GM18507 (cell line): ENCODE measurements at places on chromosomes 4 and X.
A peak's percentile ranks its signal among the peaks of the same experiment; 100 is the strongest.

GRCh38 chrX:121028419-121028818 lies 19.0 kb upstream of the GLUD2 start:
- no peak for DNase-seq

GRCh38 chrX:149540621-149541520 lies at the start of gene EOLA1:
TSS of gene EOLA1 (plus strand) at chrX:149541012. CDS start at chrX:149545631, 4,619 bp downstream.
- no peak for DNase-seq

GRCh38 chr4:148540622-148541326 lies 98.6 kb upstream of the NR3C2 start:
- DNase-seq = no peak

- DNase-seq = no peak
These were observed 31.4 kb downstream of the VCX2 start for GRCh38 chrX:8139716-8140115.

DNA sequence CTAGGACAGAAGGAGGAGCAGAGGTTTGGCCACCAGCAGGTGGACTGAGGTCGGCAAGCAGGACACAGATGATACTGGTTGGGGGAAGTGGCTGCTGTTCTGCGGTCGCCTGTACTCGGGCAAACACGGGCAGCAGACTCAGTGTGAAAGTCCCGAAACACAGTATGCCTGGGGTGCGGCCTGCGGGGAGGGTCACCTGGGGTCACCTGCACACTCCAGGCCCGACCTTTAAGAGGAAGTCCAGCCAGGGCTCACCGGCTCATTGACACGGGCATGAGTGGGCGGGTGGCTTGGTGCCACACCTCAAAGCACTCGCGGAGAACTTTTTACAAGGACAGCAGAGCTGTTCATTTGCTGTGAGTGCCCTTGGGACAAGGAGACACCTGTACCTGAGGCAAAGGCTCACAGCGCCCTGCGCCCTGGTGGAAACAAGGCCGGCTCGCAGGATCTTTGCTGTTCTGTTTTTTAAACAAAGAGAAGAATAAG lies 71.5 kb upstream of the MXD4 start:
- DNase-seq = no peak

- no peak for DNase-seq
These were observed 15.4 kb downstream of the ZNF718 start for GRCh38 chr4:139691-140090.

DNA sequence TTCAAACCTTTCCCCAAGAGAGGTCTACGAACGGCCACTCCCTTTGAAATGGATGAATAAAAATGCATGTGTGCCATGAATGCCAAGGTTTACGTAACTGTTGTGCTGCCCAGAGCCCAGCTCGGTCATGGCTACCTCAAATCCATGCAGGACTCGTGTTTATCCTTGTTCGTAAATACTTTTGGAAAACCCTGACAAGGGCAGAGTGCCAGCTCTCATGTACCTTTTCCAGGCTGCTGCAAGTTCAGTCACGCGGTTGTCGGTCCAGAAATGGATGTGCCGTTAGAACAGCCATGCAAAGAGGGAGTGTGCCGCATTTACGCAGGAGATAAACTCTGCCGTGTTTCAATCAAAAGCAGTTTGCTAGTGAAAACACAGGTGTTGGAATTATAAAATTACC lies 123.4 kb downstream of the AMELX start:
- no peak for DNase-seq

DNA sequence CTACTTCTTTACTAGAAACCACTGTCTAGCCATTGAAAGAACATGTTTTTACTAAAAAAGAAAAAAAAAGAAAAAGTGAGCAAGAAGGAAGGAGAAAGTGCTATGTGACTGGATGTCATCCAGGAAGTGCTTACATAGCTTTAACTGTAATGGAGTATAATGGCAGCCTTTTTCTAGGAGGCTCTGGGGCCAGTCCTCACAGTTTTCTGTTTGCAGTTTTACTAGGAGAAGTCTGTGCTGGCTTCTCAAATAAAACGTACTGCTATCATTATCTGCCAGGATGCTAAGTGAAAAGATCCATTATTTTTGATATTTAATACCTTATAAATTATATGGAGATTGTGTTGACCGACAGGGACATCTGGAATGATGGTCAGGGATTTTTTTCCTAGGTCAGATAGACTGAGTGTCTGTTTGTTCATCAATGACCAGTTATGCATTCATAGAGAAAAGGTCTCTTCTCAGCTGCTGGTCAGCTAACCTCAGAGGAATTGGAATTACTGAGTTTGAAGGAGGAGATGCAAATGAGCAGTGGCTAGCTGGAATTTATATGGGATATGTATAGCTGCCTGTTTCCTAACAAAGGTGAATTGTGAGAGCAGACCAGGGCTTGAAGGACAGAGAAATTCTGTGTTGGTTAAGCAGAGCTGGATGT lies 21.7 kb downstream of the LPAR4 start:
- no peak for DNase-seq

GRCh38 chrX:122583551-122583950 lies 600.5 kb upstream of the GRIA3 start:
- DNase-seq = no peak

GRCh38 chr4:71050809-71051208 lies 57.4 kb downstream of the DCK start:
- DNase-seq = no peak

GRCh38 chr4:184383497-184384055 lies 90.8 kb downstream of the IRF2 start:
- DNase-seq = no peak

GRCh38 chr4:165191814-165192499 lies 15.4 kb upstream of the KLHL2 start:
- DNase-seq = no peak

DNA sequence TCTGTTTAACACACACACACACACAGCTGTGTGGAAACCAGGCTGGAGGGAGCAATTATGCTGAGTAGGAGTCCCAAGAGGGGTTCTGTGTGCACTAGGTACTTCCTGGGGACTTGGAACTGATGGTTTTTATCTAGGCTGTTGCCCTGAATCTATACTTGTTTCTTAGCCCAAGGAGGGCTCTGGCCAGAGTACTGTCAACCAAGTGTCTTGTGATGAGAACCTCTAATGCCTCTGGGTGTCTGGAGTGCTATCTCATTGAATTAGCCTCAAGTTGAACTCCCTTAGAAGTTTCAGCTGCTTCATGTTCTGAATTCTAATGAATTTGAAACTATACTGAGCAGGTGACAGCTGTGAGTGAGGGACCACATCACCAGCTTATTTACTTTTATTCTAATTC lies 16.6 kb downstream of the ARHGAP24 start:
- no peak for DNase-seq

GRCh38 chr4:80295826-80296225 lies 29.4 kb downstream of the FGF5 start:
- DNase-seq = no peak

DNA sequence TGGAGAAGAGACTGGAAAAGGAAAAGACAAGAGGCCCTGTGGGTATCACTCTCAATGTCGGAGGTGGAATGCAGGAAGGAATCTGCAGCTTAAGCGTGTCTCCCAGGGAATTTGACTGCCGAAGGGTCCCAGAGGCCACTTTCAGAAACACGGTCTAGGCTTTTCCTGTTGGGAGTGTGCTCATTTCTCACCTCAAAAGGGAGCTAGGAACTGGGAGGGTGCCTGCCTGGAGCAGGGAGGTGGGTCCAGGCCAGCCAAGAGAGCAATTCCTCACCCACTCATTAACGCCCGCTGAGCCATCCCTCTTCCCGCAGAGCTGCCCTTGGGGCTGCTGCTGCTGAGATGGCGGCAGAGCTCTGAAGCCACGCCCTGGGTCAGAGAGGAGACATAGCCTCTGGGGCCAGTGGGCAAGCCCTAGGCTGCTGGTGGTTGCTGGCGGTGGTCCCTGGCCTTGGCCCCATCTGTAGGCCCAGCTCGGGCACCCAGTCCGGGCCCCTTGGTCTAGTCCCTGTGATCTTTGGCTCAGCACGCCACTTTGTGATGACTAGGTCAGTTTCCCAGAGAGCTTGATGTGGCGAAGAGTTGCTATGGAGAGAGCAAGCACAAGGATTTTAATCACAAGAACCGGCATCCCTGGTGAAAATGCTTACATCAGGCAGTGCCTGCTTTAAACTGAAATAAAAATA lies 4.1 kb downstream of the ZNF185 start:
- no peak for DNase-seq

- no peak for DNase-seq
These were observed 10.0 kb upstream of the APELA start for GRCh38 chr4:164866817-164867490.

- no peak for DNase-seq
These were observed 377.7 kb downstream of the PRDM5 start for GRCh38 chr4:120544838-120545237.

GRCh38 chr4:16237715-16238114 lies 11.4 kb upstream of the TAPT1 start:
- DNase-seq = no peak

- DNase-seq = no peak
These were observed 2.4 kb downstream of the RAP2C start for GRCh38 chrX:132216806-132217202.

DNA sequence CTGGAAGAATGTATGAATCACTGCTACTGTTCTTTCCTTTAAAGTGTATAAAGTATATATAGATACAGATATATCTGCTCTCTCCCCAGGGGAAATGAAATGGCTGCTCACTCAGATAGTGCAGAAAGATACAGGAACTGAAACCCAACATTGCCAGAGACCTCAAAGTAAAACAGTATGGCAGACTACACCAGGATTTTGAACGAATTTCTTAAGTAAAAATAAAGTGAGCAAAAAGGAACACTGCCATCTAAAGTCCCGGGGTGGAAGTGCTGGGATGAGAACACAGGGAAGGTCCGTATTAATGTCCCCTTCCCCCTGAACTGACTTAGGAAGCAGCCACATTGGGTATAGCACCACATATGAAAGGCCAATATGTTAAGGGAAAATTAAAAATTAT lies 93.4 kb downstream of the TMA16 start:
- no peak for DNase-seq

- DNase-seq = no peak
These were observed 84.6 kb downstream of the SYNPO2 start for GRCh38 chr4:118973295-118973694.

GRCh38 chr4:43341741-43342140 lies 449.2 kb downstream of the GRXCR1 start:
- DNase-seq = no peak

DNA sequence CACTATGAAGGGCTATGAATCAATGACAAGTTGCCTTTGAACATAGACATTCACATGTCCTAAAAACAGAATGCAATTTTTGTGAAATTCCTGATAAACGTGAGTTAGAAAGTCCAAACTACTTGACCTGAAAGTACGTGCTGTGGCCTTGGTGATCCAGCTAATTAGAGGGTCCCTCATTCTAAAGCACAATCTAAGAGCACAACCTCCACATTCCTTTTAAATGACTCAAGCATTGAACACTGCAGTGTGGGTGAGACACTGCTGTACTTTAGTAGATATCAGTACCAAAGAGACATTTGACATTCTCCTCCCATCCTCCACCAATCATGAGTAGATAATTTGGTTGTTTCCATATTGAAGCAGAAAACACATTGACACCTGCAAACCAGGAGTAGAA lies 73.5 kb downstream of the FAM47B start:
- DNase-seq = no peak

DNA sequence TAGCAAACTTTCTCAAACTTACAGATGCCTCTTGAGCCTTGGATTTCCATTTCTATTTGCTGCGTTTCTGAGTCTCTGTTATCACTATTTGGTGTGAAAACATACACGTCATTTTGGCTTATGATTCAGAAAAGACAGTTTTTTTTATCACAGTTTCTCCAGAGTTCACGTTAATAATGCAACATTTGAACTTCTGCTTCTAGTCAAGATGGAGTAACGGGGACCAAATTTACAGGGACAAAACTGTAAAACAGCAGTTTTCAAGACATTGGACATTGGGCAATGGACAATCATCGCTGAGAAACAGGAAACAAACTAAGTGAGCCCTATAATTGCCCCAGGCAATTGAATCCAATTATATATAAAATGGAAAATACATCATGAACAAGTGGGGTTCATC lies 36.2 kb upstream of the TASL start:
- DNase-seq = no peak

- DNase-seq = no peak
These were observed 51.6 kb upstream of the HTR2C start for GRCh38 chrX:114532111-114532805.

DNA sequence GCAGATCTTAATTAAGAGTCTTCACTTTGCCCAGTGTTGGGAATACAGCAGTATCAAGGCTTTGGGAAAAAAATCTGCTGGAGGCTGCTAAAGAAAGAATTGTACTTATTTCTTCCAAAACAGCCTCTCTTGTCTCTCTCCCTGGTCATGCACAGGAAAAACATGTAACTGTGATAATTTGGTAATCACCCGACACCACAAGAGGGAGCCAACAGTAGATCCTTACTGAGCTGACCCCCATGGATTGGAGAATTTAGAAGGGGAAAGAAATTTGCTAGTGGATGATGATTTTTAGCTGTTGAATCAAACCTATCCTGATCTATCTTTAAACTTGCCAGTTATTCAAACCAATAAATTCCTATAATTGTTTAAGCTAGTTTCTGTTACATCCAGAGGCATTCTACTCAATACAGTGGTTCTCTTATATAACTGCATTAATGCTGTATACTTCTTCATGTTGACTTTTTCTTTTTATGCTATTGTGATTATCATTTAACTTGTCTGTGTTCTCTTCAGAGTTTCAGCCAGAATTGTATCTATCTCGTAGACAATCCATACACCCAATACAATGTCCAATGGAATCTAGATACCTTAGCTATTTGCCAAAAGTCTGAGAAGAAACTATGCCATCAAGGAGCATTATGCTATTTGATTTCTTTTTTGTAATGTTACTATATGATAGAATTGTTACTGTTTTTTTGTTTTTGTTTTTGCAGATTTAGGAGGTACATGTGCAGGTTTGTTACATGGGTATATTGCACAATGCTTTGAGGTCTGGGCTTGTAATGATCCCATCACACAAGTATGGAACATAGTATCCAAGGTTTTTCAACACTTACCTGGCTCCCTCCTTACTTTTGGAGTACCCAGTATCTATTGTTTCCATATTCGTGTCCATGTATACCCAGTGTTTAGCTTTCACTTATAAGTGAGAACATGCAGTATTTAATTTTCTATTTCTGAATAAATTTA lies 31.3 kb upstream of the ARHGEF38 start:
- DNase-seq = peak; percentile 12

GRCh38 chr4:74632634-74633033 lies 161.7 kb downstream of the BTC start:
- no peak for DNase-seq

DNA sequence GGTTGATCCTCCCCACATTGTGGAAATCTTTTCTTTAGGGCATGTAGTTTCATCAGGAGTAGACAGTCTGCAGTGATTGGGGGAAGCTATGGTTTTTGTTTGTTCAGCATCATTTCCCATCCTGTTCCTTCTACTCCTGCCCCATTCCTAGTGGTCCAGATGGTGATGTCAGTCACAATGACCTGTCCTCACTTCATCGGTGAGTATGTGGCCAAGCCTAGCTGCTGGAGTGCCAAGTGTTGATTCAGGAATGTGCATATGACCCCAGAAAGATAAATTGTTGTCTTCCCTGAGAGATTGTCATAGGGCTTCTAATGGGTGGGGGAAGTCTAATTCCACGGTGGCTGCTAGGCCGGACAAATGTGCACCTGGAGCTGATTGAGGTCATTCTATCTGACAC lies 130.6 kb upstream of the FAT1 start:
- DNase-seq = no peak

GRCh38 chrX:80026116-80026515 lies 11.6 kb downstream of the TBX22 start:
- DNase-seq = no peak

- no peak for DNase-seq
These were observed 1.9 kb downstream of the MAP3K15 start for GRCh38 chrX:19513383-19513782.

GRCh38 chr4:176469546-176469945 lies 149.8 kb downstream of the SPCS3 start:
- no peak for DNase-seq
